ENCODE measurements at places on chromosomes 2 and 18.
A peak's percentile ranks its signal among the peaks of the same experiment; 100 is the strongest.

DNA sequence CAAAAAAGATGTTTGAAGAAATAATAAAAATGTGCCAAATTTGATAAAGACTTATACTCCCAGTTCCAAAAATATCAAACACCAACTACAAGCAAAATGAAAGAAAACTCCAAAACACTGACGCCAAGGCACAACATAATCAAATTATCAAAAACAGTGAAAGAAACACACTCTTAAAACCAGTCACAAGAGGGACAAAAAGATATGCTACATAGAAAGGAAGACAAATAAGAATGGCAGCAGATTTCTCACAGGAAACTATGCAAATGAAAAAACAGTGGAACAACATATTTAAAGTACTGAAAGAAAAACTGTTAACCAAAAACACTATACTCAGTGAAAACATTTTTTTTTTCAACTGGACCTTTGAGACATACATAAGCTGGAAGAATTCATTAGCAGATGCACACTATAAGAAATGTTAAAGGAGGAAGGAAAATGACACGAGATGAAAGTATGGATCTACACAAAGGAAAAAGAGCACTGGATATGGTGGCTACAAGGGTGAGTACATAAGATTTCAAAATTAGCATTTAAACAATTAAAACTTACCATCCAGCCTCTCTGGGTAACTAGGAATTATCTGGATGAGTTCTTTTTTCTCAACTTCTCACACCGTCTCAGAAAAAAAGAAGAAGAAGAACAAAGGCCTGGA lies 94.0 kb upstream of the ACVR1C start:
- DNase-seq: peak; percentile 30

GRCh38 chr2:43766006-43766405 lies 7.8 kb upstream of the DYNC2LI1 start:
- DNase-seq: peak; percentile 12

- no peak for DNase-seq
Observed at GRCh38 chr18:41969881-41970280, 14.8 kb downstream of the PIK3C3 start.

DNA sequence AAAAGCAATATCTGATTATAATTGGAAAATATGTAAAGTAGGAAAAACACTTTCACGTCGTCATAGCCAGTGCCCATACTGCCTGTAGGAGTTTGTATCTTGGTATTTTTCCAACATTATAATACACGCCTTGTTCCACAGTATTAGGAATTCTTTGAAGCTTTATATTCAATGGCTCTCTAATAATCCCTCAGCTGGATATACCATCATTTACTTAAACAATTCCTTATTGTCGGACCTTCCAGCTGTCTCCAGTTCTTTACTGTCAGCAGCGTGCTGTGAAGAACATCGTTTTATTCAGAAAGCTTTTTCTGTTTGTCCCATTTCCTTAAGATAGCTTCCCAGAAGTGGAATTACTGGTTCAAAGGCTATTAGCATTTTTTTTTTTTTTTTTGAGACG lies 31.7 kb downstream of the ATP6V1C2 start:
- no peak for DNase-seq

GRCh38 chr2:105546628-105546974 lies 147.8 kb upstream of the FHL2 start:
- no peak for DNase-seq

GRCh38 chr2:25977768-25978167 lies 4.5 kb downstream of the KIF3C start:
- peak; percentile 30 for DNase-seq

DNA sequence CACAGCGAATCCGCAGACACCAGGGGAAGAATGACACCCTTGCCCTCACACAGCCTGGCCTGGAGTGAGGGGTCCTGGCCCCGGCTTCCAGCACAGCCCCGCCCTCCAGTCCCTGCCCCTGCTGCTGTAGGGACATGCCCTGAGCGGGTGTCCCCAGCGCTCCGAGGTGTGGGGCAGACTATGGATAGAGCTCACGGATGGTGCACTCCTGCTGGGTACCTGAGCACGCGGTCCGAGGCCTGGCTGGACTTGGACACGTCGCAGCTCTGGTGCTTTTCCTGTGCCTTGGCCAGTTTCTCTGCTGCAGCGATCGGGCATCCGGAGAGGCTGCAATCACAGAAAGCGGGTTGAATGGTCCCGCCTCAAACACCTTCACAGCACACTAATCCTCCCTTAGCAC lies 165.7 kb upstream of the PXDN start:
- DNase-seq: no peak

- DNase-seq: no peak
Observed at GRCh38 chr2:99259465-99259864, 4.0 kb upstream of the LYG2 start.

- DNase-seq: no peak
Observed at GRCh38 chr18:50870138-50870845, 8.6 kb upstream of the ME2 start.

GRCh38 chr2:118274841-118275510 lies 186.7 kb downstream of the INSIG2 start:
- DNase-seq: no peak

- DNase-seq: no peak
Observed at GRCh38 chr2:161044095-161044865, 115.9 kb upstream of the TANK start.

DNA sequence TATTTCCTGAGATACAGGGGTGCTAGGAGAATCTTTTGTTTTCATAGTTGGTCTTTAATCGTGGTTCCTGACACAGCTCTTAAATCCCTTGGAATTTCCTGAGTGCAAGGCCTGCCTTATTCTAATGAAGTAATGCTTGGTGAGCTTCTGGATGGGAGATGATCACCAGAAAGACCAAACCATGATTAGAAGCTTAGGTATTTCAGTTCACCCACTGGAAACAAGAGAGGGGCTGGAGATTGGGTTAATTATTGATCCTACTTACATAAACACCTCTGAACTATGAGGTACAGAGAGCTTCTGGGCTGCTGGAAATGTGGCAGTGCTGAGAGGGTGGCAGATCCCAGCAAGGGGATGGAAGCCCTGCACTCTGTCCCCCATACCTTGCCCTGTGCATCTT lies 406.8 kb downstream of the THSD7B start:
- DNase-seq: no peak

GRCh38 chr18:58466636-58467205 lies 162.2 kb downstream of the ALPK2 start:
- DNase-seq: no peak

GRCh38 chr18:78636260-78636659 lies 343.4 kb upstream of the SALL3 start:
- DNase-seq: no peak

GRCh38 chr2:3460831-3461800 lies 58.2 kb downstream of the ADI1 start:
- DNase-seq: no peak

DNA sequence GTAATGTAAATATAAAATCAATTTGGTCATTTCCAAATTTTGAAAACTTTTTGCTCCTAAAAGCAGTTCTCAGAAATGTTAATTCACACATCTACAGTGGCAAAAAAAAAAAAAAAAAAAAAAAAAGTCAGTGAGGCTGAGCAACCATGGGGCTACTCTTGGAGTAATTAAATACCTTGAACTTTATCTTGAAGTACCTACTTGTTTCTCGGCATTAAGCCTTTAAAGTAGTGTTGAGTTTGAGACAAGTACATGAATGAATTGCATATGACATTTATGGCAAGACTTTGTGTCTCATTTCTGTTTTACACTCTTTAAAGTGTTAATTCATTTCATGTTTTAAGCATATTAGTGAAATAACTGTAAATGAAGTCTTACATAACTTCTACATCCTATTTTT lies 613.3 kb downstream of the XIRP2 start:
- no peak for DNase-seq

DNA sequence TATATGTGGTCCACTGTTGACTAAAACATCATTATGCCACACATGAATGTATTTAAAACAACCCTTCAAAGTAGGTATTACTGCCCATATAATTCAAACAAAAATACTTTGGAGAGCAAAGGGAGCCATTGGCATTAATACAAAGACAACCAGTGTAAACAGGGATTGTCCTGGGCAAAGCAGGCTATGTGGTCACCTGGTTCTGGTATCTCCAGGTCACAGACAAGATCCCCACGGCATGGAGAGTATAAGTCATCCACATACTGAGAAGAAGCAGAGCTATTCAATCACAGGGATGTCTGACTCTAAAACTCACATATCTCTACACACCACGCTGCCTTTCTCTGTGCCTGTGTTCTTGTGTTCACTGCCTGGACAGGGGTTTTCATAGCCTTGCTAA lies 81.4 kb upstream of the BZW1 start:
- DNase-seq: no peak

GRCh38 chr2:85131116-85131515 lies 2.1 kb upstream of the TCF7L1 start:
- no peak for DNase-seq

DNA sequence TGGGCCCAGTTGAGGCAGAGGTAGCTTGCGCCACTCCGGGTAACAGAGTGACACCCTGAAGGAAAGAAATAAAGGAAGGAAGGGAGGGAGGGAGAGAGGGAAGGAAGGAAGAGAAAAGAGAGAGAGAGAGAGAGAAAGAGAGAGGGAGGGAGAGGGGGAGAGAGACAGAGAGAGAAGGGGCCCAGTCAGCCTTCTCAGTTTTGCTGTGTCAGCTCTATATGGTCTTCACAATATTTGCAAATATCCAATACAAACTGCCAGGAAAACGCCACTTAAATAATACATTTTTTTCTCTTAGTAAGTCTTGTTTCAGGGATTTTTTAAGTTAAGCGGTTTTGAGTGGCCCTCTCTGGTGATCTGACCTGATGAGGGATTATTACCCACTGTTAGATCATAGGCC lies 5.6 kb upstream of the CHMP1B start:
- no peak for DNase-seq

DNA sequence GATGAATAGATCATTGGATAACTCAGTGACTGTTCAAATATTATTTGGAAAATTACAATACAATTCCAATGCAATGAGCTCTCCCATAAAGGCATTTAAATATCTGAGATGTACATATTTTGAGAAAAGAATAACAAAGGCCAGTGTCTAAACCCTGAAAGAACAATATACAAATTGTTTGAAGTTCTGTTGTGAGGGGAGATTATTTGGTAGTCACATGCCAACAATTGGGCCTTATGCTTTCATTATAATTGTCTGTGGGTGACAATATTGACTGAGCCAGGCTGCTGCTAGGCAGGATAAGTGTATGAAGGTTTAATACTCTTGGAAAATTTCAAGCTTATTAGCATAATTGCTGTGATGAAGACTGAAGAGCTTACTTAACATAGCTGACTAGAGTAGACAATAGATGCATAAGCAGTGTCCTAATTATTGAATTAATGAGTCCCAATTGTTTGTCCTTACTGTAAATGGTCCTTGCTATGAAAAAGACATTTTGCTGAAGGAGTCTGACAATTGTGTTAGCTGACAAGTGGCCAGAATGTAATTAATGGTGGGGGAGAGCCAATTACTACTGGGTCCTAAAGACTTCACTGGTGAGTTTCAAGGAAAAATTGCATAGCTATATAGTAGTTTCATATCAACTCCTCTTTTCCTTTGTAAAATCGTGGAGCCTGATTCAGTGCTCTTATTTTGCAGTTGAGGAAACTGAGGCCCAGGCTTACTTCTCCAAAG lies 5.0 kb upstream of the SMAD2 start:
- DNase-seq: no peak

DNA sequence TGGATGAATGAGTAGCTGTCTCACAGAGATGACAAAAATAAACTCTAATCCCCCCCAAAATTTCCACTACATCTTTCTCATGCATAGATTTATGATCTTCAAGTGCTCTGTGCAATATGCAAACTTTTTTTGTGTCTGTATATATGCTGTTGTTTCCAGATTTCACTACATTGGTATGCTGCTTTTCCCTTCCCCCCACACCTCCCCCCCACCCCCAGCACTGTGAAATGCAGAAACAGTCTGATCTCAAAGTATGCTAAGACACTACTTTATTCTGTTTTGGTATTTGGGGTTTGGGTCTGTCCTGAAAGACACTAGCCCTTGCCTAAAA lies 524 bp upstream of the KLHL14 start:
- DNase-seq: no peak

- DNase-seq: no peak
Observed at GRCh38 chr2:208096080-208096479, 28.2 kb downstream of the CRYGD start.

DNA sequence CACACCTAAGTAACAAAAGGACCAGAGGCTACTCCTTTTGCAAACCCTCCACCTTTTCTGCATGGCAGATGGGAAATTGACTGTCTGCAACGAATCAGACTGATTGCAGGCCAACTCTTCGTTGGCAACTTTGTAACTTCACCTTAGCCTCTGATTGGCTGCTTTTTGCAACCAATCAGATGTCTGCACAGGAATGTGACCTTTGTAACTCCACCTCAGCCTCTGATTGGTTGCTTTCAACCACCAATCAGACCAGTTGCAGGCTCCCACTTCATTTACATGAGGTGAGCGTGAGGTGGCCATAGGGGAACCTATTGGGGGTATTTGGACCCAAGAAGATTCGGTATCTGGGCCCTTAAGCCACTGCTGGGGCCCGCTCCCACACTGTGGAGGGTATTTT lies 209.0 kb downstream of the EN1 start:
- DNase-seq: no peak

- DNase-seq: no peak
Observed at GRCh38 chr2:230961091-230961491, 34.8 kb upstream of the SPATA3 start.

DNA sequence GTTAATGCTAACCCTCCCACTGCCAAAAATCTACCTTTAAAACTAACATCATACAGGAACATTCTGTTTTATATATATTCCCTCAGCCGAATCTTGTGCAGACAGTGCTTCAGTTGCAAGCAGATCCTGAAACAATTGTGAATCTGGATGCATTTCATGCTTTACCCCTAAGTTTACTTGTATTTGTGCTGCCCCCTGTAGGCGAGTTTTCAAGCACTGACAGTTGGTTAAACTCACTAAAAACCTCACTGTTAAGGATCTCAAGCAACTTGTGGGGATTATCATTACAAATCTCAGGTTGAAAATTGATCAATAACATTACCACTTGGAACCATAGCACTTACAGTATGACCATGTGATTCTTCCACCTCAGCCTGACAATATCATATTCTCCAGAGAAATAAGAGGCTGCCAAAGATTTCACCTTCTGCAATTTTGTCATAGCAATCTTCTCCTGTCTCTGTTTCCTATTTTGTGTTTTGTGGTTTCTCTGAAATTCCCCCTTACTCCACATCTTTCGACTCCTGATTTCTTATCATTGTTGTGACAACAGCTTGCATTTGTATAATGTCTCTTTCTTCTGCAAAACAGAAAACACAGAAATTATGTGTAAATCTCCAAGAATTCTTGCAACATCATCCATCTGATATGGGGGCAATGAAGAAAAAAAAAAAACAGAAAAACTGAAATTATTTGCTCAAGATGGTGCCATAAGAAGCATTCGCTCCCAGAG lies 354.6 kb upstream of the SETBP1 start:
- DNase-seq: no peak

DNA sequence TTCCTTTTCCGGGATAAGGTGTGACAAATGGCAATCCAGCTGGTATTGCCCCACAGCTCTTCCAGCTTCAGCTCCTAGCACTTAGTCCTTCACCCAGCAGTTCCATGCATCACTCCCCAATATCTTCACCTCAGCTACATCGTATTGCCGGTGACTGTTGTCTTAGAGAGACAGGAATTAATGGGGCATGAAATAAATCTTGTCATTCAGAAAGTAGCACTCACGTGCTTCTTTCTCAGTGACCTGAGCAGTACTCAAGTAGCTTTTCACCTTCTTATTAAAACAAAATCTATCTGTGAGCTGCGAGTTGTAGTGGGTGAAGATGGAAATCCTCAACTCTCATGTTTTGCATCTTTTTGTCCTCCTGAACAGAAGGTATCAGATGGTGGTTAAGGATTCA lies 72.8 kb downstream of the PTH2R start:
- no peak for DNase-seq

- DNase-seq: no peak
Observed at GRCh38 chr2:97998431-97999005, 2.8 kb upstream of the TMEM131 start.

GRCh38 chr18:70181015-70181414 lies 24.5 kb downstream of the RTTN start:
- DNase-seq: no peak
